ENCODE measurements at places on chromosomes 7 and 10.

DNA sequence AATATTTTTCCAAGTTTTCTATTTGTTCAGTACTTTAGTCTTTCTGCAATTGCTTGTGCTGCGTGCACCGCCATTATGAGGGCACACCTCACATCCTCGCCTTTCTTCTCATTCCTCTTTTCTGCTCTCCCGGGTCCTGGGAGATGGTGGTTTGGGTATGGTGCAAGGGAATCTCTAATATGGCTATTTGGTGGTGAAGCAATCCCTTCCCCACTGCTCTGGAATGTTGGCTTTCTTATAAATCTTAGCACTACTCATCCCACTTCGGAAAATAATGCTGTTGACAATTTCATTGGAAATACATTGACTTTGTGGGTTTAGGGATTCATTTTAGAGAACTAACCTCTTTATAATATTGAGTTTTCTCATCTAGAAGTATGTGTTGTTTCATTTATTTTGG is 1.9 kb upstream of the GCK start:
- no peak for DNase-seq

- no peak for DNase-seq
These were observed 77.2 kb downstream of the PLXNA4 start for GRCh38 chr7:132499065-132499464.

DNA sequence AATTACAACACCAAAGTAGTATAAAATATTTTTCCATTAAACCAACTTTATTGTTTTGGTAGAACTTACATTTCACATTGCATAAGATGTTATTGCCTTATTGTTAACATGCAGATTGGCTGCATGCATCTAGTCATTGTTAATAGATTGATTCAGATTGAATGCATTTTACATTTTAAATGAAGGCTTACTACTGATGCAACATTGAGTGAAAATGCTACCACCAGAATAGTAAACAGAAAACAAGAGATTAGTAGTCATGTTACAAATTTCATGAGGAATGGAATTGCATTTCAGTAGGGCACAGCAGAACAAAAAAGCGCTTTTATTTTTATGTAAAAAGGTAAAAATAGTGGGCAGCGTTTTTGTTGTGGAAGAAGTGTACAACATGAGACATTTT is 298.3 kb downstream of the ARL4A start:
- DNase-seq: no peak

GRCh38 chr10:7980196-7980595 is 74.3 kb upstream of the GATA3 start:
- no peak for DNase-seq

DNA sequence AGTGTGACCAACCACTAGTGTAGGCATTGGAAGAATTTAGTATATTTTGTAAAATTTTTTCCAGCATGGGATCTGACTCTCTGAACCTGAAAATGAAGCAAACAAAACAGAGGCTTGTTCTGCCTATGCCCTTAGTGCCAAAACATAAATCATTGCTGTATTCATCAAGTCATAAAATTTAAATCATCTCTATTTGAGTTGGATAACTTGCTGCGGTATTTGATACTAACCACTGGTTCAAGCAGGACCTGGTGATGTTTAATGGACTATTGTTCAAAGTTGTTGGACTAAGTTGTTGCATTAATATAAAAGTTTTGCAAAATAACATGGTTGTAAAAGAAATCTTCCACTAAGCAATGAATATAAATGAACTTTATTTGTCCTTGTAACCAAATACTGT is 19.8 kb upstream of the RPA3 start:
- no peak for DNase-seq

DNA sequence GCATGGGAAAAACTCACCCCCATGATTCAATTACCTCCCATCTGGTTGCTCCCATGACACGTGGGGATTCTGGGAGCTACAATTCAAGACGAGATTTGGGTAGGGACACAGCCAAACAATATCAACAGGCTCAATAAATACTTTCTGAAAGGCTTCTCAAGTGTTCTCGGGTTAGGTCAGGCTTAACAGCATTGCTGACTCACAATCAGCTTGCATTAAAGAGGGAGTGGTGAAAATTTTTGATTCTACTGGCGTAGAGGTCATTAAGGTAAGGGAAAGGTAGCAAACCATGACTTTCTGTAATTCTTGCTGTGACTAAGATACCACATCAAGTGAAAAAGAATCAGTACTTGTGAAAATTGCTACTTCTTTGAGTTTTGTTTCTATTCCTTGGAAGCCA is 126.4 kb downstream of the JCAD start:
- DNase-seq: no peak

DNA sequence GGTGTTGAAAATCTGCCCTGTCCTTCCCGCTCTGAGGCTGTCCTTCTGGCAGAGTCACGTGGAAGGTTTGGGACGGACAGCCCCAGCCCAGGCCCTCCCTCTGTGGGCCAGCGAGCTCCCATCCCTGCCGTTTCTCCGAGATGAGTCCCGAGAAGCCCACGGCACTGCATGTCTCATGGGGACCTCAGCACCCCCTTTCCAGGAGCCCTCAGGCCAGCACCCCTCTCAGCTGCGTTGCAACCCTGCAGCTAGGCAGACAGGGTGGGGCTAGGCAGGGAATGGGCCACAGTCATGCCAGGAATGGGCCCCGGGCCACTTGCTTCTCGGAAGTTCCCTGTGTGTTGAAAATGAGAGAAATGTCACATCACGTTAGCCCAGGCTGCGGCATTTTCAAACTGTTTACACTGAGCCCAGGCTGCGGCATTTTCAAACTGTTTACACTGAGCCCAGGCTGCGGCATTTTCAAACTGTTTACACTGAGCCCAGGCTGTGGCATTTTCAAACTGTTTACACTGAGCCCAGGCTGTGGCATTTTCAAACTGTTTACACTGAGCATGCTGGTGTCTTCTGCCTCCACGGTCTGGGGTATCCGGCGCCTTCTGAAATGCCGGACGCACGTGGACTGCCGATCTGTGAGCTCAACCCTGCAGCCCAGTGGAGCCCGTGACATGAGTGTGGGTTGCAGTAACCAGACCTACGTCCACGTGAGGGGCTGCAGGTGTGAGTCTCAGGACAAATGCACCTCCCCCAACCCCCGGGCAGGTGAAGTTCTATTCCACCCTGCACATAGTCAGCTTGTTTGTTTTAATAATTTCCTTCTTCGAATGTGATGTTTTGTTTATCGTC is 42.6 kb downstream of the FAM20C start:
- no peak for DNase-seq

GRCh38 chr10:65017523-65017922 is 1496.3 kb downstream of the REEP3 start:
- DNase-seq: no peak

DNA sequence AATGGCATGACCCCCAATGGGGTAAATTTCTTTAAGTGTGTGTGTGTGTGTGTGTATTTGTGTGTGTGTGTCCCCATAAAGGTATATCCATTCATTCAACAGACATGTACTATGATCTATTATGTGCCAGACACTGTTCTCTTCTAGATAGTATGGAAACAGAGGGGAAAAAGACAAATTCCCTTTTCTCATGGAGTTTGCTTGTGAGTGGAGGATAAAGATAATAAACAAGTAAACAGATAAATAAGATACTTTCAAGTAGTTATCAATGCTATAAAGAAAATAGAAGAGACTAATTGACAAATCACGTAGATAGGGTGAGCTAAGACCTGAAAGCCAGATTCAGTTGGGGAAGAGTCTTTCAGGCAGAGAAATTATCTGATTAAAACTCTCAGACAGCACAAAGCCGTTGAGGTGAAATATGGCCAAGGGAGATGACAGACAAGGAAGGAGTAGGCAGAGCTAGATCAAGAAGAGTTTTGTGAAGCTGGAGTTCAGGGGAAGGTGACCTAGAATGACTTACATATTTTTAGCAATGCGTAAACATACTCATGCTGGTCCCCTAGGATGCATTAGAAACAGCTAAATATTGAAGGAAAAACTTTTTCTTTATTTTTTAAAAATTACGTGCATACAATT is 45.2 kb upstream of the DMTF1 start:
- DNase-seq: no peak

DNA sequence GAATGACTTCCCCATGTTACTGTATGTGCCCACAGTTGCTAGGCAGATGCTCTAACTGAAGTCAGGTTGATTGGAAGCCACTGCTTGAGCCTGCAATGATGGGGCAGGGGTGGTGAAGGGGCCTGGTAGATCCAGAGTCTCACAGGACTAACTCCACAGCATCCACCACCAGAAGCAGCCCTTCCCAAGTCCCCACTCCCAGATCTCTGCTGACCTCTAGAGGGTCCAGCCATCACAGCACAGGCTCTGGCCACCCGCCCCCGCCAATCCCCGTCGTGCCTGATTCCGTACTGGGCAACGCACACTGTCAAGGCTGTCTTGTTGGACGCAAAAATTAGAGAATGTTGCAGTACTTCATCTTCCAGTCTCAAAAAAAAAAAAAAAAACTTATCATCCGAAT is 136.8 kb upstream of the PDE1C start:
- no peak for DNase-seq

DNA sequence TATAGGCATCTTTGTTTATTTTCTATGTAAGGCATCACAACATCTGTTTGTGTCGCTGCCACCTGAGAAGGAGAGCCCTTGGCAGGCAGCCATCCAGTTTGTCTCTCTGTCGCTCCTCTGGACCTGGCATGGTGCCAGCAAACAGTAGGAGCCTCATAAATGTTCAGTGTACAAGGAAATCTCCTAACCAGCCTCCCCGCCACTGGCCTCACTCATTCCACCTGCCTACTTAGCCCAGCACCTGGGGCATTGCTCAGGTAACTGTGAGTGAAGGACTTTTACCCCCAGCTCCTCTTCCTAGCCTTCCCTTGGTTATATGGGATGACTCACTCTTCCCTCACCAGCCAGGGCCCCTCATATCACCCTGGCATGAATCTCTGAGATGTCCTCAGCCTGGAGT is 61.7 kb upstream of the NPTX2 start:
- no peak for DNase-seq

DNA sequence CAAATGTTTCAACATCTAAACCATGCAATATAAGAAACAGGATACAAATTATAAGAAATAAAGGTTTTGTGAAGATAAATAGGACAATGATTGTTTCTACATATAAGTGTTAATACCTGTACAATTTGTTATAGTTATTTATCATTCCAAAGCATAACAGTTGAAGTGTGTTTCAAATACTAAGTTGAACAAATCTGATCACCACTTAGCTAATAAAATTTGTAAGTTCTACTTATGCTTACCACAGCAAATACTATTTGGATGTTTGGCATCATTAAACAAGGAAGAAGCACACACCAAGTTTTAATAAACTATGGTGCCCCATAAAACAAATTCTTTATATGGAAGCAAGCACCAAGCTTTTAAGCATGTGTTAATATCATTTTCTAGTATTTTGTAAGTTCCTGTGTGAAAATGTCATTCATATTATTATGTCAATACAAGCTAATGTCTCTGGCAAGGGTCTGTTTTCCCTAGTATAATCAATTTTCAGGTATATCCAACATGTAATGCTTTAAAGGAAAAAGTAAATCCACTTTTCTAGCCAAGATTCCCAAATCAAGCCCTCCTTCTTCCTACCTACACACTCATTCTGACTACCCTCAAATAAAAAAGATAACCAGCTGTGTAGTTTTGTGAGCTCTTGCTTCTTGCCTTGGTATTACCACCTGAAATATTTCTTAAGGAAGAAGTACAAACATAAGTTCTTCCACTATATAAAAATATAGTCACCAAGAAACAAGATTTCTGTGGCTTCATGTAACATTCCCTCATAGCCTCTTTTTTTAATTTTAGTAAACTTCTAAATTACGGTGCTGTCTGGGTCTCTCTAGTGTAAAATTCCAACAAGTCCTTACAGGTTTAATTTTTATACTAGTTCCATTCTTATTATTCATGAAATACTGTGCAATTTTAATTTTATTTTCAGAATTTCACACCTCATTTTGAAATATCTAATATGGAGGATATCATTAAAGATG is 9.2 kb downstream of the SKAP2 start:
- DNase-seq: no peak

DNA sequence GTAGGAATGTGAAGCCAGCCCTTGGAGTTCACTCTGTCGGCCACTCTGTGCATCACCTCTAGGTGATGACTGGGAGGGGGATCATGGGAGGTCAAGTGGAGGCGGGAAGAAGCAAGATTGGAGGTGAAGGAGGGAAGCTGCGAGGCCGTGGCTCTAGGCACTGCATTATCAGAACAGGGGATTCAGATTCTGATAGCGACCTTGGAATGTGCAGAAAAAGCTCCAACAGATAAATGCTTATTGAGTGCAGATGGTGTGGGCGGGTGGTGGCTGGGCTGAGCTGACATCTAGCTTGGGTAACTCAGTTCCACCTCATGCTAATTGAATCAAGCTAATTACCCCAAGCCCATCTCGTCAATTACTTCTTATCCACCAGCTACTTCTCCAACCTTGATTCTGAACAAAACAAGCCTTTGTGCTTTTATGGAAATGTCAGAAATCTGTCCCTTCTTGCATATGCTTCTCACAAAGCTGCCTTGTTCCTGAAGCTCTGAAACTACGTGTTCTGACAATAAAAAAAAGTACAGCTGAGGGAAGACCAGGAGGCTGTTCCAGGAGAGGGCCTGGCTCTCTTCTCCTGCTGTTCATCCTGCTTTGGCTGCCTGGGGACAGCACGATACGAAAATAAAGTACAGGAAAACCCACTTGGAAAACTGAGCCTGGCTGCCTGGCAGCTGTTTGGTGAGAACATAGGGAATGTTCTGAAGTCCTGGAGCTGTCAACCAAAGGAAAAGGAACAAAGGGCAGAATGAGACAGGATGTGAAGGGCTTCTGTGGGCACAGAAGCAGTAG is 27.5 kb downstream of the STRA8 start:
- no peak for DNase-seq

DNA sequence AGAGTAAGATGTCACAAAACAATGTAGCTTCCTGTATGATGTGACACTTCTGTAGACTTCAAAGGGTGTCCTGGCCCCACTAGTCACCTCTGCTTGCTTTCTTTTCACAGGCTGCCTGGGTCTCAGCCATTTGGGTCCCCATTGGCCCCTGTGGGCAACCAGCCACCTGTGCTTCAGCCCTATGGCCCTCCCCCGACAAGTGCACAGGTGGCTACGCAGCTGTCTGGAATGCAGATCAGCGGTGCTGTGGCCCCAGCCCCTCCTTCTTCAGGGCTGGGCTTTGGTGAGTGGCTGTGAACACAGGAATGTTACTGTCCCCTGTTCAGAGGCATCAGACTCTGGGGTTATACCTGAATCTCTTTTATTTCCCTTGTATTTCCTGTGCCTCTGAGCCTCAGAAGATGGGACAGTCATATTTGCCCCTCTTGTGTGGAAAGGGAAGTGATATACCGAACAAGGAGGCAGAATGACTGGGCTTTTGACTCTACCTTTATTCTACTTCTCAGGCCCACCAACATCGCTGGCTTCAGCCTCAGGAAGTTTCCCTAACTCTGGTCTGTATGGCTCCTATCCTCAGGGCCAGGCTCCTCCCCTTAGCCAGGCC is 15.4 kb downstream of the SEC24C start:
- no peak for DNase-seq

GRCh38 chr10:128575761-128576160 is 449.5 kb upstream of the MKI67 start:
- no peak for DNase-seq

GRCh38 chr10:96421995-96422394 is 63.2 kb upstream of the OPALIN start:
- no peak for DNase-seq

GRCh38 chr7:87627634-87627994 is 584 bp upstream of the RUNDC3B start:
- DNase-seq: no peak
